Trophoblast cell (in vitro differentiated cells and primary cell): ENCODE measurements at places on chromosomes 13 and 19.

- DNase-seq = no peak
These were observed 210.9 kb downstream of the GPC5 start for GRCh38 chr13:91609353-91609752.

DNA sequence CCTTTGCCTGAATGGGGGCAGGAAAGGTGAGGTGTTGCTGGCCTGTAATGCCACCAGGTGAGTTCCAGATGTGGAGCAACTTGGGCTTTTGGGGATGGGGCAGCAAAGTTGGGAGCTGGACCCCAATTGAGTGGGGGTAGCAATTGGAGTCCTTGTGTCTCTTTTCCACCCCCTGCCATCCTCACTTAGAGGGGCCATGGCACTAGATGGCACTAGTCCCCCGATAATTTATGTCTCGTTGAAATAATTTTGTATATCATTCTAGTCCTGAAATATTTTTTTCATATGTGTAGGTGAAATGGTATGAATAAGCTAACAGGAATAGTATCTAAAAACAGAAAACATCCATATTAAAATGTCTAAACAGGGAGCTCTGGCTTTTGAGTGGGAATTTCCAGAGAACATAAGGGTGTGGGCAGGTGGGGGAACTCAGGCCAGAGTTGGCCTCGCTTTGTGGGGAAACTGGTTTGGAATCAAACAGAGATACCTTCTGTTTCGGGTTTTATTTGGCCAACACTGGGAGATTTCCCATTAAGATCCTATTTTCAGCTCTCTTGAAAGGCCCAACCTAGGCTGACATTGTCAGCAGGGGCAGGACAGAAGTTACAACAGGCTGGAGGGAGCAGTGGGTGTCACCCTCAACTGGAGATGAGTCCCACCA lies 3.4 kb downstream of the ZNF576 start:
- no peak for DNase-seq

- DNase-seq = no peak
These were observed 39.9 kb downstream of the MTMR6 start for GRCh38 chr13:25247360-25247759.

GRCh38 chr19:47713046-47714021 lies at the start of gene EHD2:
TSS of gene EHD2 (plus strand) at chr19:47713422. CDS start at chr19:47716613, 3,191 bp downstream.
- no peak for DNase-seq

GRCh38 chr19:15417699-15418098 lies 1.1 kb downstream of the AKAP8L start:
- no peak for DNase-seq

- no peak for DNase-seq
These were observed 5.4 kb downstream of the SMAD9 start for GRCh38 chr13:36914648-36915047.

DNA sequence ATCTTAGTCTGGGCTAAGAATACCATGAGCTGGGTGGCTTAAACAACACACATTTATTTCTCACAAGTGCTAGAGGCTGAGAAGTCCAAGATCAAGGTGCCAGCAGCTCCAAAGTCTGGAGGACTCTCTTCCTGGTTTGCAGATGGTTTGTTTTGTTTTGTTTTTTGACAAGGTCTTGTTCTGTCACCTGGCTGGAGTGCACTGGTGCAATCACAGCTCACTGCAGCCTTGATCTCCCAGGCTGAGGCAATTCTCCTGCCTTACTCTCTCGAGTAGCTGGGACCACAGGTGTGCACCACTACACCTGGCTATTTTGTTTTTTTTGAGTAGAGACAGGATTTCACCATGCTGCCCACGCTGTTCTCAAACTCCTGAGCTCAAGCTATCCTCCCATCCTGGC lies 15.5 kb downstream of the APLP1 start:
- no peak for DNase-seq
